ENCODE measurements at places on chromosomes 2 and 18. TPM values are rescaled to one million over a fixed set of nuclear protein-coding genes. Genes with fewer than 3 reads are reported as not detected.

The KIF5C gene
- 10.8 TPM for total RNA-seq

The PAX3 gene
- not detected for total RNA-seq

The NT5C1B gene
- total RNA-seq, result not detected

The FAM110C gene
- total RNA-seq, result not detected

The GPR35 gene
- total RNA-seq, result 8.2 TPM

GRCh38 chr2:31802711-31803110 lies 208.1 kb downstream of the MEMO1 start:
- H3K36me3 ChIP-seq, result no peaks in the 10 kb centered on the region
- no peak for DNase-seq
- no peak overlapping the region for H3K4me3 ChIP-seq
- no peaks in the 10 kb centered on the region for H3K27me3 ChIP-seq
- H3K4me1 ChIP-seq, result no peaks in the 10 kb centered on the region

- no peaks in the 10 kb centered on the region for H3K4me1 ChIP-seq
- H3K4me3 ChIP-seq, result no peak overlapping the region
- H3K27ac ChIP-seq, result no peak overlapping the region
- no peak for DNase-seq
- H3K27me3 ChIP-seq, result no peaks in the 10 kb centered on the region
- no peaks in the 10 kb centered on the region for H3K36me3 ChIP-seq
Measured at GRCh38 chr2:207180741-207181140, 15.0 kb upstream of the KLF7 start.

DNA sequence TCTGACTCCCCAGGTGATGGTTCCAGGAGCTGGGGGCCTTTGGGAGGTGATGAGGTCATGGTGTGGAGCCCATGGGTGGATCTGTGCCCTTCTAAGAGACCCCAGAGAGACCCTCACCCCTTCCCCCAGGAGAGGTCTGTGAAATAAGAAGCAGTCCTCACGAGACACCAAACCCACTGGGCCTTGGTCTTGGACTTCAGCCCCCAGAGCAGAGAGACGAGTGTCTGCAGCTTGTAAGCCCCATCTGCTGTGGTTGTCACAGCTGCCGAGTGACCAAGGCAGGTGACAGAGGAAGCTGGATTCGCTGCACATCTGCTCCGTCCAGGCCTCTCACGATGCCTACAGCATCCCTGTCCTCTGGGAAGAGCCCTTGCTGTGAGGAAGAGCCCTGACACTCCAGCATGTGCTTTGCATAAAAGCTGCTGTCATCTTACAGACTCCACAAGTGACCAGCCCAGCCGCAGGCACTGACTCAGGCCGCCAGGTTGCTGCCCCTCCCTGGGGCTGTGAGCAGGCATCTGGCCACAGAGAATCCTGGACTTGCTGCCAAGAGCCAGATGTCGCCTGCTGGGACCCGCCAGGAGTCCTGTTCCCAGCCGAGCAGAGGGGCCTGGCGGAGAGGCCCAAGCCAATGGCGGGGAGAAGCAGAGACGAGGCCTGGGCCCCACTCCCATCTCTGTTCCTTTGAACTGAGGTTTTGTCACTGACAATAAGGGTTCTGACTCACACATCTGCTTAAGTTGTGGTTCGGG lies 150.8 kb downstream of the PXDN start:
- H3K27ac ChIP-seq, result peak overlapping the region; percentile 43
- H3K4me1 ChIP-seq, result no peaks in the 10 kb centered on the region
- no peak overlapping the region for H3K4me3 ChIP-seq
- no peaks in the 10 kb centered on the region for H3K27me3 ChIP-seq
- DNase-seq, result no peak

DNA sequence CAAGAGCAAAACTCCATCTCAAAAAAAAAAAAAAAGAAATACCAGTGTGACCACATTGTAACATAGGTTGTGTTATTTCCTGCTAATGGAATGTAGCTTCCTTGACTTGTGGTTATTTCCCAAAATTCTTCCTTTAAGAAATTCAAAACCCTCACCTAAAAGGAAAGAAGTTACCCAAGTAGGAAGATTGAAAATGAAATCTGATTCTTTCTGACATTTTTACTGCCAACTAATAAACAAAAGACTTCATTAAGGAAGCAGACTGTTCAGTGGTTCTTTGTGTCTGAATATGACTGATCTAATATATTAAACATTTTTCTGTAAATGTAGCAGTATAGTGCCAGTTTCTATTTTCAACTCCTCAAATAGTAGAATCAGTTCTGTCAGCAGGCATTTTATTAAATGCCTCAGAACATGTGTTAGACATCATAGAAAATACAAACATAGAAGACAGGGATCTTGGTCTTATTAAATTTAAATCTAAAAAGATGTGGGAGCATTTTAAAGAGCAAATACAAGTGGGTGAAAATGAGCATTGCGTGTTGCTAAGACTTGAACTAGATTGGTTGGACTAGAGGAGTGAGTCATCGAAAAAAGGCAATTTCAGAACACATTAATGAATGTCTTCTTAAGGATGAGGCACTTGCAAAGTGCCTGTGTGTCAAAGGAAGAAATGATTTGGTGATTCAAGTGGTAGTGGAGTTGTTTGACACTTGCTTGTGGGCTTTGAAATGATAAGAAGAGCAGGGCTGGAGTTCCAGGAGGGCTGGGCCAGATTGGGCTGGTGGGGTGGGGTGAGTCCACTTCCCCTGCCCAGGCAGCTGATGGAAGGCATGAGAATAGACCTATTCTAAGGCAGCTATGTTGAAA lies 53.4 kb downstream of the PKP4 start:
- H3K4me1 ChIP-seq, result no peaks in the 10 kb centered on the region
- no peaks in the 10 kb centered on the region for H3K27me3 ChIP-seq
- peak overlapping the region; percentile 59 for H3K27ac ChIP-seq
- no peak overlapping the region for H3K4me3 ChIP-seq

DNA sequence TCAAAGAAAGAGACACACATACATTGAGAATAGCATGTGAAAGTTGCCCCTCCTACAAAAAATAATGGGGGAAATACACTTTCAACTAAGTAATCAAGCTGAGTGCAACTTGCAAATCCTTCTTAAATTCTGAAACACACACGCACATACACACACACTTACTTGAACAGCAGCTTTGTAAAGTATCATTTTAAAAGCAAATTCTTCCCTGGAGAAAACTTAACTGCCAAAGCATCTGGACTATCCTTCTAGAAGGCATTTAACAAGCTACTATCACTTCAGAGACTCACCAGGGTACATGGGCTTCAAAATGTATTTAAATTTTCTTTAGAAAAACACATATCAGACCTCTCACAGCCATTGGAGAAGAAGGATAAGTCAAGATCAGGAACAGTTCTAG lies 15.3 kb downstream of the GAREM1 start:
- H3K4me1 ChIP-seq, result peaks cover 55% of the 10 kb centered on the region
- peak overlapping the region; percentile 4 for H3K27ac ChIP-seq
- H3K4me3 ChIP-seq, result no peak overlapping the region
- H3K27me3 ChIP-seq, result no peaks in the 10 kb centered on the region

- H3K4me3 ChIP-seq, result no peak overlapping the region
- H3K36me3 ChIP-seq, result no peaks in the 10 kb centered on the region
- no peak for DNase-seq
Measured at GRCh38 chr2:230711224-230711623, 1.4 kb upstream of the CAB39 start.

DNA sequence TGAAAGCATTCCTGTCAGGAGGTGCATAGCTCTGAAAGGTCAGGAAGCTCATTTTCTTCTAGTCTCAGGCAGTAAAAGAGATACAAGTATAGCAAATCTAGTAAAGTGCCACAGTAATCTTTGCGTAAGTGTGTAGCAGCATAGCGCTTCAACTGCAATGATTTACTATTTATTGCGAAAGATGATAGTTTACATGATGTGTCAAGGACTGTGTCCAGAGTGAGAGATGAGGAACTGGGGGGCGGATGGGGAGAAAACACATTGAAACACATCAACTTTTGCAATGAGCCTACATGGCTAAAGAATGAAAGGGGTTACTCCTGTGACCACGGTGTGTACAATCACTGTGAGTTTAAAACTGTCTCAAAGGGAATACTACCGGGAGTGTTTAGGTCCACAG lies 644.4 kb downstream of the GALR1 start:
- no peaks in the 10 kb centered on the region for H3K36me3 ChIP-seq
- H3K4me1 ChIP-seq, result no peaks in the 10 kb centered on the region
- H3K27me3 ChIP-seq, result no peaks in the 10 kb centered on the region

DNA sequence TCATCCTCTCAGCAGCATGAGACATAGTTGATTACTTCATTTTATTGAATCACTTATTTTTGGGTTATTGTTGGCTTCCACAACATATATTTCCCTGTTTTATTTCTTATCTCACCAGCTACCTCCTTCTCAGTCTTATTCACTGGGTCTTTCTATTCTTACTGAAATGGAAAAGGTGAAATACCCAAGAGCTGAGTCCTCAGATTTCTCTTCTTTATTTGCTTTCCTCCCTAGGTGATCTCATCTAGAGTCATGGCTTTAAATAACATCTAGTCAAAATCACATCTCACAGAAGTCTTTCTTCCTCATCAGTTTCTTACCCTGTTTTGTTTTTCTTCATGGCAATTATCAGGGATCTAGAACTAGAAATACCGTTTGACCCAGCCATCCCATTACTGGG lies 105.0 kb upstream of the RBBP8 start:
- H3K4me3 ChIP-seq, result no peak overlapping the region
- H3K27me3 ChIP-seq, result no peaks in the 10 kb centered on the region
- no peak for DNase-seq
- H3K36me3 ChIP-seq, result no peaks in the 10 kb centered on the region

GRCh38 chr18:37253394-37254235 lies 312.0 kb downstream of the CELF4 start:
- no peak overlapping the region for H3K27ac ChIP-seq
- no peak overlapping the region for H3K4me3 ChIP-seq
- H3K36me3 ChIP-seq, result no peaks in the 10 kb centered on the region
- no peaks in the 10 kb centered on the region for H3K27me3 ChIP-seq
- no peak for DNase-seq
- H3K4me1 ChIP-seq, result peaks cover 11% of the 10 kb centered on the region

DNA sequence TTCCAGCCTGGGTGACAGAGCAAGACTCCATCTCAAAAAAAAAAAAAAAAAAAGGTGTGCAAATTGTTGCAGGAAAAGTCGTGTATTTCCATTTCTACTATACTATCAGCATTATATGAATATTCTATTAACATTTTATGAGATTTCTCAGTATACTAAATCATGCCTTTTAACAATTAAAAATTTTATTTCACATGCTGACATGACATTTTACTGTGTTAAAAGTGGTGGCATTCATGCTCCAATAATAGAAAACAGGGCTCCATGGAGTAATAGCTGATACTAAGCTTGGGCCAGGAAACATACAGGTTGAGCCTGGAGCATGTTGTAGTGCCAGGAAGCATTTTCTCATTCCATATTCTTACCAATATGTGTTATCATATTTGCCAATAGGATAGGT lies 141.4 kb downstream of the SPAG16 start:
- no peak overlapping the region for H3K4me3 ChIP-seq
- no peaks in the 10 kb centered on the region for H3K4me1 ChIP-seq
- no peaks in the 10 kb centered on the region for H3K36me3 ChIP-seq
- no peak overlapping the region for H3K27ac ChIP-seq

- H3K27ac ChIP-seq, result peak overlapping the region; percentile 61
- DNase-seq, result peak; percentile 57
- H3K4me1 ChIP-seq, result no peaks in the 10 kb centered on the region
- no peak overlapping the region for H3K4me3 ChIP-seq
- no peaks in the 10 kb centered on the region for H3K27me3 ChIP-seq
- no peaks in the 10 kb centered on the region for H3K36me3 ChIP-seq
Measured at GRCh38 chr2:20091305-20091991, 40.0 kb upstream of the LAPTM4A start.

DNA sequence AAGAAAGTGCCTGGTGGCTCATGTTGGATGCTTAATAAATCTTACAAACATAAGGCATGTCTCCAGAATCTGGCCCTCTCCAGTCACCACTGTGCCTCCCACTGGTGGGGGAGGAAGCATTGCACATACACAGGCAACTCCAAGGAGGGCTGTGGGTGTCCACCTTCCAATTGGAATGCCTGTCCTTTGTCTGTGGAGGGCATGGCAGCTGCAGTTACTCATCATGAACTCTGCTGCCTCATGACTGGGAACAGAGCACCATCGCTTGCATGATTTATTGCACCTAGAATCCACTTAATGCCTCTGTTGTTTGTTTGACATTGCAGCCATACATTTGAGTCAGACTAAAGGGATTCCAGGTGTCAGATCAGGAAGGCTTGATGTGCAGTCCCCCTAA lies 278.9 kb downstream of the PRKCE start:
- no peak overlapping the region for H3K27ac ChIP-seq
- no peaks in the 10 kb centered on the region for H3K36me3 ChIP-seq
- DNase-seq, result no peak
- no peaks in the 10 kb centered on the region for H3K27me3 ChIP-seq

GRCh38 chr2:118535171-118535817 lies 312.2 kb downstream of the EN1 start:
- no peak for DNase-seq
- H3K27me3 ChIP-seq, result no peaks in the 10 kb centered on the region
- no peaks in the 10 kb centered on the region for H3K36me3 ChIP-seq
- H3K4me3 ChIP-seq, result no peak overlapping the region
- H3K4me1 ChIP-seq, result no peaks in the 10 kb centered on the region

DNA sequence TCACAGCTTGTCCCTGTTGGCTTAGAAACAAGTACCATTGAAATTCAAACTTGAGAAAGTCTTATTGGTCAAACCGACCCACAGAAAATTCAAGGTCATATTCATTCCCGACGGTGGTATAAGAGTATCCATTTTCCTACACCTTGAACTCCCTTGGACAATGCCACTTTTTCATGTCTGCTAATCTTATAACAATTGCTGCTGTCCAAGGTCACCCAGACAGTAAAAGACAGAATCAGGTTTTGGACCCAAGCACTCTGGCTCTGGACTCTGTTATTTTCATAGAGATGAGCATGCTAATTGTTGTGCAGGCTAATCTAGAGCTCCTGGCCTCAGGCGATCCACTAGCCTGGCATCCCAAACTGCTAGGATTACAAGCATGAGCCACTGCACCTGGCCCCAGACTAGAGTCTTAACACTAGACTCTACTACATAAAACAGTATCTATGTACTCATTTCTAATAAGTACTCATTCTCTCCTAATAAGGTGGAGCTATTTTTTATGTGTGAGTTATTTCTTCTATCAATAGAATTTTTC lies 57.8 kb downstream of the C2orf76 start:
- DNase-seq, result no peak
- no peaks in the 10 kb centered on the region for H3K4me1 ChIP-seq
- H3K36me3 ChIP-seq, result no peaks in the 10 kb centered on the region
- no peak overlapping the region for H3K27ac ChIP-seq

DNA sequence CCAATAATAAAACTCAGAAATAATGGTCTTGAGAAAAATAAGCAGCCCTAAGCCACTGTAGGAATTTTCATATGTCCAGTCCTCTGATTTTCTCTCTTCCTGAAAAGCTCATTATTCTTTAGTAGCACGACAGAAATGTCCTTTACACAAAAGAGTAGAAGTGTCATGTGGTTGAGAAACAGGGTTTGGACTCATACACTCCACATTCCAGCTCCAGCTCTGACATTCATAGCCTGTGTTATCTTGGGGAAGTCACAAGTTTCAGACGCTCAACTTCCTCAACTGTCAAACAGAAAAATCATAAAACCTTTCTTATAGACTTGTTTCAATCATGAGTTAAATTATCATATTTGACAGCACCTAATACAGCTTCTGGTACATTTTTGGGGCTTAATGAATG lies 511.5 kb downstream of the TNS1 start:
- no peaks in the 10 kb centered on the region for H3K27me3 ChIP-seq
- H3K27ac ChIP-seq, result no peak overlapping the region
- no peak for DNase-seq
- H3K4me1 ChIP-seq, result no peaks in the 10 kb centered on the region

GRCh38 chr2:108613261-108614042 lies 79.2 kb downstream of the LIMS1 start:
- no peak for DNase-seq
- no peak overlapping the region for H3K4me3 ChIP-seq
- peaks cover 56% of the 10 kb centered on the region for H3K4me1 ChIP-seq
- no peaks in the 10 kb centered on the region for H3K27me3 ChIP-seq
